NCI-H1694 (cell line): ENCODE measurements at places on chromosomes 16 and 17.

- DNase-seq, result no peak
These were observed 354.1 kb downstream of the SOX9 start for GRCh38 chr17:72474719-72475477.

DNA sequence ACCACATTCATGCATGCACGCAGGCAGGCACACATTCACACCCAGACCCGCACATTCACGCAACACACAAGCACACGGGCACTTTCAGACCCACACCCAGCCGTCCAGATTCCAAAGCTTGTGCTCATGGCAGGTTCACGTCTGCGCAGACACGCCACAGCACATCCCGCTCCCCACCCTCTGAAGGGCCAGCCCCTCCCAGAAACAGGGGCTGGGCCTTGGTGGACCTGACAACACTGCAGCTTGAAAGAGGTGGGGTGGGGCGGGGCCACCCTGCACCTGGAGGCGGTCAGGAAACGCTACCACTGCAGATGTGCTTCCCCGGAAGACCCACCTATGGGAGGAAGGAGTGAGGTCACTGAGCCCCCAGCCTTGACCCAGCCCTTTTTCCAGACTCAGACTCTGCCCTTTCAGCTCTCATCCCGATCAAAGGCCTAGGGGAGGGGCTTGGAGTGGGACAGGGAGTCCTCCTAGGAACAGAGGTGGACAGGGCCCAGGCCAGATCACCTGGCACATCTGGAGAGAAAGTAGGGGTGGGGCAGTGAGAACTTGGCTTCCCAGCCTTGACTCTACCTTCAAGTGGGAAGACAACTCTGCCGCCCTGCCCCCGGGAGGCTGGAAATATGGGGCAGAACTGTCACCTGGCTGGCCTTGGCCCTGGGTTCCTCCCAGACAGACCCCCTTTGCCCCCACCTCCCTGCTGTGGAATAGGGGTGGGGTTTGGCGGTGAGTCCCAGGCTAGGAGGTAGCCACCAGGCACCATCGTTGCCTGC, 11.0 kb downstream of the P3H4 start:
- DNase-seq, result no peak

DNA sequence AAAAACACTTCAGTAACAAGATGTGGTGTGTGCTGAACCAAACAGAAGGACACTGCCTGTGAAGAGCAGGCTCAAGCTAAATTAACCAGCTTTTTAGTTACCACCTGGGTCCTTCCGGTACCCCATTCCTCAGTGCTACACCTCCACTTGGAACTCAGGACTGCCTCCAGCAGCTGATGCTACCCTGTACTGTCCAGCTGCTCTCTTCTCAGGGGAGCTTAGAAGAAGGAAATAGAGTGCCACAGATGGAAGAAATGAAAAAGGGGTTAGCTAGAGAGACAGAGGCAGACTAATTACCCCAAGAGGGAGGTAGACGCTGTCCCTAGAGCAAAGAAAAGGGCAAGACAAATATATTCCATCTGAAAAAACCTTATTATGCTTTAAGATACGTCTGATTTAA, 5.7 kb downstream of the MED13 start:
- DNase-seq, result no peak

- peak; percentile 74 for DNase-seq
These were observed 10.5 kb downstream of the PPM1D start for GRCh38 chr17:60610473-60610872.

DNA sequence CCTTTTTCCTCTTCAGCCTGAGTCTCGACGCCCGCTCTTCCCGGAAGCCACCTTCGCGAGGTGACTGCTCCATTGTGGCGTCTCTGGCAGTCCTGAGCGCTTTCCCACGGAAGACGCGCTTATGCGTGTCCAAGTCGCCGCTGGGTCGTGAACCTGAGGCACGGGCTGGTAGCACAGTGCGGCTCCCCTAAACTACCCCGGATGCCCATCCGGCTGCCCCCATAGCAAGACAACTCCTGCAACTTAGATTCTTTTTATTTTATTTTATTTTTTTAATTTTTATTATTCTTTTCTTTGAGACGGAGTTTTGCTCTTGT, 2.1 kb upstream of the ESRP2 start:
- DNase-seq, result no peak

- peak; percentile 80 for DNase-seq
These were observed 68.2 kb downstream of the MYO18A start for GRCh38 chr17:29111816-29112499.

DNA sequence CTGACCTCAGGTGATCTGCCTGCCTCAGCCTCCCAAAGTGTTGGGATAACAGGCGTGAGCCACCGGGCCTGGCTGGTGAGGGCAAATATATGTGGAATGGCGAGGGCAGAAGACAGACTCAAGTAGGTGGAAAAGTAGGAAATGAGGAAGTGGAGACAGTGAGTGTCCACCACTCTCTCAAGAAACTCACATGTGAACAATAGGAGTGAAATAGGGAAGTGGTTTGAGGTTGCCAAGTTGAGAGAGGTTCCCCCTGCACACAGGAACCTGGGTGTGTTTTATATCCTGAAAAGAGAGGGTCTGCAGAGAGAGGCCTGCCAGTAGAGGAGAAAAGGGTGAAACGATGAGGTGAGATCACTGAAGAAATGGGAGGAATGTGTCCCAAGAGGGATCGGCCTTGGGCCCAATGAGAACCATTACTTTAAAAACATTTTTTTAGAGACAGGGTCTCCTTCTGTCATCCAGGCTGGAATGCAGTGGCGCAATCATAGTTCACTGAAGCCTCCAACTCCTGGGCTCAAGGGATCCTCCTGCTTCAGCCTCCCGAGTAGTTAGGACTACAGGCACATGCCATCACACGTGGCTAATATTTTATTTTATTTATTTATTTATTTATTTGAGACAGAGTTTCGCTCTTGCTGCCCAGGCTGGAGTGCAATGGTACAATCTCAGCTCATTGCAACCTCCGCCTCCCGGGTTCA, 17.1 kb upstream of the CORO1A start:
- DNase-seq, result no peak

- DNase-seq, result no peak
These were observed 13.2 kb downstream of the CMTM3 start for GRCh38 chr16:66617728-66618127.

GRCh38 chr17:57035971-57036481, 49.0 kb upstream of the AKAP1 start:
- no peak for DNase-seq

GRCh38 chr16:69040144-69040909, 65.1 kb upstream of the HAS3 start:
- DNase-seq, result no peak

- DNase-seq, result no peak
These were observed 9.3 kb upstream of the WBP2 start for GRCh38 chr17:75864448-75864871.

DNA sequence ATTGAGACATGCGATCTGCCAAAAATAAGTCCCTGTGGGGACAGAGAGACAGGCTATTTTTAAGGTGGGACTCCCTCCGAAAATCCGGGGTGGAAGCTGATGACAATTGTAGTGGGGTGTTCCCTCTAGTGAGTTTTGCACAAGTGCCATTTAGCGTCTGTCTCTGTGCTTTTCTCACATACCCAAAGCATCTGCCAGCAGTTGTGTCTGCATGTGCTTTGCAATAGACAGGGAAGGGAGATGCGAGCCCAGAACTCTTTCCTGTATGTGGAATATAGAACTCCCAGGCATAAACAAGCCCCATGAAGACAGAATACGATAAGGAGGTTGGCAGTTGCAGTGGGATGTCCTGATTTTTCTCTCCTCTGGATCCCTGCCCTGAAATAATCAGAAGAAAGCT, 282.7 kb upstream of the XYLT1 start:
- DNase-seq, result no peak

- DNase-seq, result no peak
These were observed 64.9 kb downstream of the ARHGAP17 start for GRCh38 chr16:24950275-24950674.

DNA sequence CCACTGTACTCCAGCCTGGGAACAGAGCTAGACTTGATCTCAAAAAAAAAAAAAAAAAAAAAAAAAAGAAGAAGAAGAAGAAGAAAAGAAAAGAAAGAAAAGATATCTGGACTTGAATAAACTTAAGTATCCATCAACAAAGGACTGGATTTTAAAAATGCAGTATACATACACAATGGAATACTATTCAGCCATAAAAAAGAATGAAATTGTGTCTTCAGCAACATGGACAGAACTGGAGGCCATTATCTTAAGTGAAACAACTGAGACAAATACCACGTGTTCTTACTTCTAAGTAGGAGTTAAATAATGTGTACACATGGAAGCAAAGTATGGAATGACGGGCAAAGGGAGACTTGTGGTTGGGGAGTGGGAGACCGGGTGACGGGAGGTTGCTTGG, 40.1 kb upstream of the MNT start:
- no peak for DNase-seq

GRCh38 chr16:4115209-4115948, 863 bp downstream of the ADCY9 start:
- DNase-seq, result no peak

- DNase-seq, result no peak
These were observed 846 bp downstream of the ITGB3 start for GRCh38 chr17:47254403-47254943.

DNA sequence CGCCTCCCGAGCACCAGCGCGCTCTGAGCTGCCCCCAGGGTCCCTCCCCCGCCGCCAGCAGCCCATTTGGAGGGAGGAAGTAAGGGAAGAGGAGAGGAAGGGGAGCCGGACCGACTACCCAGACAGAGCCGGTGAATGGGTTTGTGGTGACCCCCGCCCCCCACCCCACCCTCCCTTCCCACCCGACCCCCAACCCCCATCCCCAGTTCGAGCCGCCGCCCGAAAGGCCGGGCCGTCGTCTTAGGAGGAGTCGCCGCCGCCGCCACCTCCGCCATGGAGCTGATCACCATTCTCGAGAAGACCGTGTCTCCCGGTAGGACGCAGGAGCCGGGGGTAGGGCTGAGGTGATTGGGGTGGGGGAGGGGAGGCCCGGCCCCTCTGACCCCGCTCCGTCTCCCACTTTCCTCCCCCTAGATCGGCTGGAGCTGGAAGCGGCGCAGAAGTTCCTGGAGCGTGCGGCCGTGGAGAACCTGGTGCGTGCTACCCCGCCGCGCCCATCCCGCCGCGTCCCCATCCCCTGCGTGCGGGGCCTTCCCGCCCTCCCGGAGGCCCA, 329 bp downstream of the KPNB1 start:
- no peak for DNase-seq

DNA sequence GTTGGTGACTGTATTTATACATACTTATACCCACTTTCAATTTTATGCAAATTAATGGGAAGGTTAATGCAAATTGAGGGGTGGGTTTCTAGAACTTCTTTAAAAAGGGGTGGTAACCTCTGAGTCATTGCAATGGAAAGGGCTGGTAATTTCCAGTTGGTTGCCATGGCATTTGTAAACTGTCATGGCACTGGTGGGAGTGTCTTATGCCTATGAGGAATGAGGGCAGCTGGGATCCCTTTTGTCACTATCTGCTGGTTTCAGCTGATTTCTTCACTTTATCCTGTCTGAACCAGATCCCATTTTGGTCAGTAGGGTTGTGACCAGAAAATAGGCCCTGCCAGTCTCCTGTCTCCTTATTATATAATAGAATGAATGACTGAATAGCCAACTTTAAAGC, 1006.7 kb upstream of the GOT2 start:
- DNase-seq, result no peak

DNA sequence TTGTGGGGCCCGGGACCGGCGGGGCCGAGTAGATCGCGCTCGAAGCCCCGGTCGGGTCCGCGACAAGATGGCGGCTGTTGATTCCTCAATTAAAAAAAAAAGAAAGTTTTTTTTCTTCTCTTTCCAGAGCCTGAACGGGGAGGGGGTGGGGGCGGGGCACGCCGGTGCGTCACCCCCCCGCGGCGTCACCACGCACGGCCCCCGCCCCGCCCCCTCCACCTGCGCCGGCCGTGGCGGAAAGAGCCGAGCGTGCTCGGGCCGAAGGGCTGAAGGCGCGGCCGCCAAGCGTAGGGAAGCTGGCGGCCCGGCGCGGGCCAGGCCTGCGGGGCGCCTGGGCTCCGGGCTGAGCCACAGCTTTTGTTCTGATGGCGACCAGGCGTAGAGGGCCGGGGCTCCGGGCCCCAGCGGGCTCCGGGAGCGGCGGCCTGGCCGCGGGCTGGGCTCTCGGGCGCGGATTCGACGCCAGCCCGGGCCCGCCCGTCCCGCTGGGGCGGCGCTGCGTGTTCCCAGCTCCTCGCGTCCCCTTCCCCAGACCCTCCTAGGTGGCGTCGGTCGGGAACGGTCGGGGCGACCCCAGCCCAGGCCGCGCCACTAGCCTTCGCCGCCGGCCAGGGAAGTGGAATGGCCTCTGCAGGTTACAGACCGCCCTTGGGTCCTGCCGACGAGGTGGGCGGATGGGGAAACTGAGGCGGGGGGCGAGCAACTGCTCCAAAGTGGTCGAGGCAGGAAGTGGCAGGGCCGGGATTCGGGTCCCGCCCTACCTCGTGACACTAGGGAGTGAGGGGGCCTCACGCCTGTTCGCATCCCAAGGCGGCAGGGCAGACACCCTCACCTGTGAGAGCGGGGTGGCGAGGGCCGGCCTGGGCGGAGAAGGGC, at the start of gene CREBBP:
Gene CREBBP (minus strand): TSS at position 91 of the 876 bp plus-strand sequence. CDS start 797 bp downstream, outside the sequence.
- peak; percentile 54 for DNase-seq

GRCh38 chr17:49556223-49556943, 19.3 kb upstream of the NXPH3 start:
- peak; percentile 74 for DNase-seq

GRCh38 chr16:11605891-11606290, 19.2 kb upstream of the LITAF start:
- no peak for DNase-seq

DNA sequence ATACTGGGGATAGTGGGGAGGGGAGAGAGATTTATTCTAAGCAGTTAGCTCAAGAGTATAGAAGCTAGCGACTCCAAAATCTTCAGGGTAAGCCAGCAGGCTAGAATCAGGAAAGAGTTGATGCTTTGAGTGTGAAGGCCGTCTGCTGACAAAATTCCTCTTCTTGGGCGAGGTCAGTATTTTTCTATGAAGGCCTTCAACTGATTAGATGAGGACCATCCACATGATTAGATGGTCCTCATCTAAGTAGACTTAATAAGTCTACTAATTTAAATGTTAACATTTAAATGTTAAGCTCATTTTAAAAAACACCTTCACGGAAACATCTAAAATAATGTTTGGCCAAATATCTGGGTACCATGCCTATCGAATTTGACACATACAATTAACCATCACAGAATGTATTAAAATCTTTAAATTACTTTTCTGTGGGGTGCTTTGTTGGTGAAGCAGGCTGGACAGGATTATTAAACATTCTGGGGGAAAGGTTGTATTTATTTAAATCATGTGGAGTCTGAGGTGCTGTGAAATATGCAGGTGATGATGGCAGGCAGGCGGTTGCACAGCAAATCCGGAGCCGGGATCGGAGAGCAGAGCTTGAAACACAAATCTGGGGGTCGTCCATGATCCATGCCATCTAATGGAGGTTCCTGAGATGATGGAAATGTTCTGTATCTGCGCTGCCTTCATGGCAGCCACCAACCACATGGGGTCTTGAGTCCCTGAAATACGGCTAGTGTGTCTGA, 49.8 kb upstream of the ADORA2B start:
- DNase-seq, result no peak

GRCh38 chr16:19677402-19677801, 40.6 kb downstream of the KNOP1 start:
- no peak for DNase-seq

DNA sequence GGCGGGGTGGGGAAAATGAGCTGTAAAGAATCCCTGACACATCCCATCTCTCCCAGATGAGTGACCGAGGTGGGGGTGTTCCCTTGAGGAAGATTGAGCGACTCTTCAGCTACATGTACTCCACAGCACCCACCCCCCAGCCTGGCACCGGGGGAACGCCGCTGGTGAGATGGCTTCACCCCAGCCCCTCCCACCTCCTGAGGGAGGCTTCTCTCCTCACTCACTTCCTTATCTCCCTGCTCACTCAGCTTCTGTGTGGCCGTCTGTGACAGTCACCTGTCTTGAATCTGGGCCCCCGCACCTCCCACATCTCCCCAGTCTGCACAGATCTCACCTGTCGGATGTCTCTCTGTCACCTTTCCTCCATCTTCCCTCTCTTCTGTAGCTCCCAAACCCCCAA, 13.4 kb downstream of the PDK2 start:
- no peak for DNase-seq
